NCI-H2107 (cell line): ENCODE measurements at places on chromosomes 5 and 9.
A peak's percentile ranks its signal among the peaks of the same experiment; 100 is the strongest.

GRCh38 chr9:131994364-131995125, 85.1 kb downstream of the MED27 start:
- no peak for DNase-seq

DNA sequence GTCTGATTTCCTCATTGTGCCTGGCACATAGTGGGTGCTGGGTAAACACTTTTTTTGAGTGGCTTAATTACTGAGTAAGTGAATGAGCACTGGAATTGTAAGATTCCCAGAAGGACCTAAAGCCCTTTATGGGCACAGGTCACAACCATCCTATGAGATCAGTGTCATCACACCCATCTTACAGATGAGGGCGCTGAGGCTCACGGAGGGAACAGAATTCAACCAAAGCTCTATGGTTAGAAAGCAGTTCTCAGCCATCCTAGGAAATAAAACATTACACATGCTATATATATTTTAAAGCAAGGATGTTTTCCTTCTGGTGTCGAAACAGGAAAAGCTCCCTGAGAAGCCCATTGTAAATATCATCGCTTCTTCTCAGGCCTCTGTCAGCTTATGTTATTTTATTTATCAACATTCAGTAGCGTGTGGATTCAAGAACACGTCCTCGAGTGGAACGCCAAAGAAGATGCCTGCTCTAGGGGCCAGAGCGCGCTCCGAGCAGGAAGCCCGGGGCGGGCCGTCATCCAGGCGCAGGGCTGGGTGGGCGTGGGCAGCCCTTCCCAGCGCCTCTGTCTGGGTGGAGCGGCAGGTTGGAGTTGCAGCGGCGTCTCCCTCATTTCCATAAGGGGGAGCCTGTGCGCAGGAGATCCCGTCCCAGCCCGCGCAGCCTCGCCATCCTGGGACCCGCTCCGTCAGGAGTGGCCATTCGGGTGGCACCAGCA, 155.8 kb upstream of the SMIM23 start:
- no peak for DNase-seq

DNA sequence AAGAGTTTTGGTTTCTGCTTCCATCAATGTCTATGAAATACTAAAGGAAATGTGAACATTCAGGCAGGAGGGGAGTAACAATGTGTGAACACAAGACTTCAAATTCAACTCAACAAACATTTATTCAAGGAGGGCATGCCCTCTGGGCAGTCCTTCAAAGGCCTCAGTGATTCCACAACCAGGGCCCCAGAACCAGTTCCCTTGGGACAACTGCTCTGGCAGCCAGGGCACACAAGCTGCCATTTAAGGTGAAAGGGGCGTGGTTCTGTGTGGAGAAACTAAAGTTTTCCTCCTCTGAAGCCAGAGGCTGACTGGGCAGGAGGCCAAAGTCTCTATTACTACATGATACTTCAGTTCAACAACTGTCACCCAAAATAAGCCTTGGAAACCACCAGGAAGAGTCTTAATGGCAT, 3.2 kb downstream of the RBM18 start:
- DNase-seq: peak; percentile 26

- DNase-seq: no peak
These were observed 458.8 kb downstream of the TMEM232 start for GRCh38 chr5:110267714-110268113.

GRCh38 chr5:73213566-73213998, 40.6 kb downstream of the TMEM174 start:
- DNase-seq: no peak

GRCh38 chr5:37873988-37874387, 34.1 kb upstream of the GDNF start:
- no peak for DNase-seq

DNA sequence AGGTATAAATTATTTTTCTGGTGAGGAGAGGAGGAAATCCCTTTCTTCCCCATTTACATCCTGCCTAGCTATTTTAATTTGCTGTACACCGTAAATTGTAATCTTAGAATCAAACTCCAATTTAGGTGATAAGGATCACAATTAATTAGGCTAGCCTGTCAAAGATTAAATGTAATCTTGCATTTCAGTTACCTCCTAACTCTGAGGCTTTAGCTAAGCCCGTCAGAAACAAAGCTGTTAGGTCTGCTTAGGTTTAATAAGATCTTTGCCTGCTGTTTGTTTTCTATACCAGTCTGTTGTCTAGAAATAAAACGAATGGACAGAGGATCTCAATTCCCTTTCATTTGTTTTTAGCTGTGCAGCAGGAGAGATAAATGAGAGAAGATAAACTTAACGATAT, 51.5 kb downstream of the PIK3R1 start:
- no peak for DNase-seq

DNA sequence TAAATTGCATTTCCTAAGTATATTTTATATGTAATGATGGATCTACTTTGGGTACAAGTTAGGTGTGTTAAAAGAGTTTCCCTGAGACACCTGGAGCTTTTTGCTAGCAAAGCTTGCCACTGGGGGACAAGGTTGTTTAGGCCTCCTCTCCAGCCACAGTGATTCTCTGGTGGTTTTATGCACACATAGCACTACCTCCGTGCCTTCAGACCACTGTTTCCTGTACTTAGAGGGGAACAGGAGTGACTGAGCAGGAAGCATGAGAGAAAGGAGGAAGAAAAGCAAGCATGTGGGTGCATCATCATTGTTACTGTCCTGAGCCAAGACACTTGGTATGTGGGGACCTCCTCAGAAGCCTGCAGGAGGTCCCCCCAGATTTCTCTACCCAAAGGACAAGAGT, 272.1 kb downstream of the RASEF start:
- DNase-seq: no peak

DNA sequence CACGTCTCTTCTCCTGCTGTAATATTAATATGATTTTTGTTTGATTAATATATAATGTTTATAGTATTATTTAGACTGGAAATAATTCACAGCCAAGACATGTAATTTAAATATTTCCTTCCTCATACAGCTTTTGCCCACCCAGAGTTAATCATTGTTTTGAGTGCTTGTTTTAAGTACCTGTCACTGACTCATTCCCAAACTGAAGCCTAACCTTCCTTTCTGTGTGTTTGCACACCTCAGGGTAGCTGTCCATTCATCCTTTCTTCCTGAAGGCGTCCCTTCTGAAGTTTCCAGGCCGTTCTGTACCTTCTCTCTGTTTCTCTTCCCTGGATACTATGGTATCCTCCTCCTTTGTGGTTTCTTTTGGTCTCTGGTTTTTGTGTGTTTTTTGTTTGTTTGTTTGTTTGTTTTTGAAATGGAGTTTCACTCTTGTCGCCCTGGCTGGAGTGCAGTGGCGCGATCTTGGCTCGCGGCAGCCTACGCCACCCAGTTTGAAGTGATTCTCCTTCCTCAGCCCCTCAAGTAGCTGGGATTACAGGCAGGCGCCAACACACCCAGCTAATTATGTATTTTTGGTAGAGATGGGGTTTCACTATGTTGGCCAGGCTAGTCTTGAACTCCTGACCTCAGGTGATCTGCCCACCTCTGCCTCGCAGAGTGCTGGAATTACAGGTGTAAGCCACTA, 312.4 kb downstream of the DOCK8 start:
- no peak for DNase-seq

- DNase-seq: no peak
These were observed 27.7 kb downstream of the PIK3R1 start for GRCh38 chr5:68243251-68243650.

DNA sequence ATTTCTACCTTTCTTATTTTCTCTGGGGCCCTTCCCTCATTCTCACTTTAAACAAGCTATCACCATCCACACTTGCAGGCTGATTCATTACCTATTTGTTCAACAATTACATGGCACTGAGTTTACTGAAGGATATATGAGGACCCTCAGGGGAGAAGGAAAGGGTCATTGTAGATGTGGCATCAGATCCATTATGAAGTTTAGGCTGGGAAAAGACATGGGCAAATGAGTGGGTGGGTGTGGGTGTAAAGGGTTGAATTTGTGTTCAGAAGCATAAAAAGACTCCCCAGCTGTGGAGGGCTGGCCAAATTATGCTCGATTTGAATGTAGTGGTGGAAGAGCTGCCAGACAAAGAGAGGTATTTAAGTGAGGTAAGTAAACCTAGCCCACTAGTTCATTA, 55.9 kb upstream of the MTAP start:
- DNase-seq: no peak

GRCh38 chr5:56142614-56143372, 90.3 kb downstream of the ANKRD55 start:
- DNase-seq: no peak

DNA sequence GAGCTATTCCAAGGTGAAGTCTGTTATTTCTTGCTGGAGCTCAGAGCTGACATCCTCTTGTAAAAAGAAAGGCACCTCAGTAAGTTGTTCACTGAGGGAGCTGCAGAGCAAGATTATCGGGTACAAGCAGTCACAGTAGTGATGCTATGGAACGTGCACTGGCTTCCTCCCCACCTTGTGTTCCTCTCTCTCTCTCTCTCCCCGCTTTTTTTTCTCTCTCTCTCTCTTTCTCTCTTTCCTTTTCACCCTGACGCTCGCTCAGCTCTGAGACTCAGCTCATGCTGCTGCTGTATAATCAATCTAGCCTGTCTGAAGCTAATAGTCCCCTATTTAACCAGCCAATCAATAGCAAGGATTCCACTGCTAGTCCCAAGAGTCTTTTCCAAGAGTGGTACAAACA, 587.6 kb upstream of the CDH18 start:
- DNase-seq: no peak

- DNase-seq: no peak
These were observed 28.2 kb downstream of the CATSPER3 start for GRCh38 chr5:134995850-134996402.

DNA sequence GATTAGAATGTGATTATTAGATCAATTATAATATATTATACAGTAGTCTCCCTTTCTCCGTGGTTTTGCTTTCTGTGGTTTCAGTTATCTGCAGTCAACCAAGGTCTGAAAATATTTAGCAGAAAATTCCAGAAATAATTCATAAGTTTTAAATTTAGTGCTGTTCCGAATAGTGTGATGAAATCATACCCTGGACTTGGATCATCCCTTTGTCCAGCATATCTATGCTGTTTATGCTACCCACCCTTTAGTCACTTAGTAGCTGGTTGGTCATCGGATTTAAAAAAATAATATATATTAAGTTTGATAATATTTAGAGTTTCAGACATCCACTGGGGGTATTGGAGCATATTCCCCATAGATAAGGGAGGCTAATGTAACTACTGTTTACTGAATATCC, 19.6 kb downstream of the RMI1 start:
- DNase-seq: no peak

DNA sequence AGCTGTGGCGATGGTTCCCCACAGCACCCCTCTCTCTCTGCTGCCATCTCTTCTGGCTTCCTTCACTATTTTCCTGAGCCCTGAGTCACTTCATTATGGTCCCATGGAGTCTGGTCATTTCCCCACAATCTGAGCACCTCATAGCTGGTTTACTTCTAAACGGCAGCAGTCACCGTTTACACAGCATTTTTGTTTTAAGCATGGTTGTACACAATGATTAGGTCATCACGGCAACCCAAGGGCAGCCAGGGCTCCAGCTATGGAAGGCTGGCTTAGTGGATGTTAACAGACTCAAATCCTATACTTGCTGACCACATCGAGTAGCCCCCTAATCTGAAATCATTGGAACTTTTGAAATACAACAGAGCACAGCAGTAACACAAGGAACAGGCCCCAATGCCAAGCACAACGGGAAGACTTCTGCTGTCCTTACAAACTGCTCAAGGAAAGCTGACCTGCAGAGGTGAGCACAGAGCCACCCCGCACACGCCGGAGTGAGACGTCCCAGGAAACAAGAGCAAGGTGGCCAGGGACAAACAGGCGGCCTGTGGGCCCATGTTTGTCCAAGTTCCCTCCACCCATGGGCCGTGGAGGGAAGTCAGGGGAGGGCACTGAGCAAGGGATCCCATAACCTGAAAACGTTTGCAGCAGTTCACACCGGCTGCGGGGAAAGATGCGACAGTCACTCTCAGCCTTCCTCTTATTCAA, 22.9 kb downstream of the CAMSAP1 start:
- DNase-seq: no peak

GRCh38 chr5:14700478-14701436, 36.2 kb downstream of the OTULIN start:
- no peak for DNase-seq

- DNase-seq: no peak
These were observed 75.4 kb downstream of the MARCHF3 start for GRCh38 chr5:126954981-126955380.

- no peak for DNase-seq
These were observed 85.9 kb upstream of the TRIO start for GRCh38 chr5:14057289-14057688.

DNA sequence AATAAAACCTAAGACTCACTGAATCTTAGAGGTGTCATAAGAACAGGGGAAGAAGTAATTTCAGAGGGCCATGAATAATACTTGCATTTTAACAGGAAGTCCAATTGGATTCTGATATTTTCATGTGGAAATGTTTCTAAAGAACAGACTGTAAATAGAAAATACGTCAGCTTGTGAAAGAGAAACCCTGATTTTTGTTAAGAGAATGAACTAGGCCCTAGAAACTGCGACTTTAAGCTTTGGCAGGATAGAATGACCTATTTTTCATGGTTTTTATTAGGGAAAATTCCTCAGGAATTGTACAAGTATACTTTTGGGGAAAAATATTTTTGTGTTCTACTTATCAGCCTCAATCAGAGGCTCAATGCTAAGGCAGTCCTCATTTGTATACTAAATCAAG, 215.5 kb upstream of the ACTBL2 start:
- no peak for DNase-seq
